ENCODE measurements at places on chromosomes 11 and 22. TPM values are rescaled to one million over a fixed set of nuclear protein-coding genes. Genes with fewer than 3 reads are reported as not detected.

The CLMP gene
- total RNA-seq = 13.2 TPM

The ADAMTS15 gene
- total RNA-seq = 29.2 TPM

DNA sequence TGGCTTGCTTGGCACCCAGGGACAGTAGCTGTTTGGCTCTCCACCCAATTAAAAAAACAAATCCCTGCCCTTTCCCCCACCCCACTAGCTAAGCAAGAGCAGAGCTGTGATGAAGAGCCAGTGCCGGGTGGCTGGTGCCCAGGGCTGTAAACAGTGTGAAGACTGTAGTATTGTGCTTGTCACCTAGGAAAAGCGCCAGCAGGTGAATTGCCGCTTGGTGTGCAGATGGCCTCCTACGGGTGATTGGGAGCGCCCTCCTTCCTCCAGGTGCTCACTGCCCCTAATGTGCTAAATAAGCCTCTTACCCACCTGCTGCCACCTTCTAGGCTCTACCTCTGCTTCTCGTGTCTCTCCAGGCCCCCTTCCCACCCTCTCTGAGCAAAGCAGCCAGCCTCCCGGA, 18.4 kb upstream of the RAPSN start:
- no peaks in the 10 kb centered on the region for H3K27me3 ChIP-seq
- no peak overlapping the region for H3K4me3 ChIP-seq
- H3K4me1 ChIP-seq = peaks cover 39% of the 10 kb centered on the region

DNA sequence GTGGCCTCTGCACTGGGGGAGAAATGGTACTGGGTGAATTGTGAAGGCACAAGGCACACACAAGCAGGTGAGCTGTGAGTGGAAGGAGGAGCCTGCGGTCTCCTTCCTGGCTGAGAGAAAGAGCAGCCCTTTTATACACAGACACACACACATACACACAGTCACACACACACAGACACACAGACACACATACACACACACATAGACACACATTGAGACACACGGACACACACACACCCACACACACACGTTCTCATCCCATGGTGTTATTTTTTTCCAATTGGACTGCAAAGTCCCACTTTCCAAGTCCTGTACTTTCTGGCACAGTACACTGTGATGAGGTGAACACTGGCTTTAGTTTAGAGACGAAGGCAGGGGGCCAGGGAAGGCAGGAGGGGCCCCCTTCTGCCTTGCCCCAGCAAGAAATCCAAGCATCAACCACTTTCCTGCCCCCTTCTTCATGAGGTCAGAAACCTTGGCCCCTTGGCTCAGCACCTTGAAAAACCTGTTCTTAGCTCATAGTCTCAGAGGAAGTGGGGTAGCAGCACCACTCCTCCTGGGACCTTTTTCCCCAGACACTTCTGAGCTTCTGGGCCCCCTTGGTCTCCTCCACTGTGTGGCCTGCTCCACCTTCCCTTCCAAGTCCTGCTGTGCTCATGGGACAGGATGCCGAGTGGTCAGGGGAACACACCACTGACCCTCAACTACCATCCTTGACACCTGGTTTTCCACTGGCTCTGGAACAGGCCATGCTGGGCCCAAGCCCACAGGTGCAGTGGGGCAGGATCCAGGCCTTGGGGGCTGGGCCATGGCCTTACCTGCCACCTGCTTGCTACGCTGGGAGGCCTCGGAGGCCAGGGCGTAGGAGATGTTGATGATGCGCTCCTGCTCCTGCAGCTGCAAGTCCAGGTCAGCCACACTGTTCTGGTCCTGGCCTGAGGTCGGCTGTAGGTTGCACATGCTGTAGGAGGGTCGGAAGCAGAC, 43.8 kb downstream of the C11orf58 start:
- no peaks in the 10 kb centered on the region for H3K36me3 ChIP-seq
- H3K27me3 ChIP-seq = no peaks in the 10 kb centered on the region
- H3K27ac ChIP-seq = peak overlapping the region; percentile 31
- H3K4me1 ChIP-seq = peaks cover 28% of the 10 kb centered on the region
- peak; percentile 64 for DNase-seq

DNA sequence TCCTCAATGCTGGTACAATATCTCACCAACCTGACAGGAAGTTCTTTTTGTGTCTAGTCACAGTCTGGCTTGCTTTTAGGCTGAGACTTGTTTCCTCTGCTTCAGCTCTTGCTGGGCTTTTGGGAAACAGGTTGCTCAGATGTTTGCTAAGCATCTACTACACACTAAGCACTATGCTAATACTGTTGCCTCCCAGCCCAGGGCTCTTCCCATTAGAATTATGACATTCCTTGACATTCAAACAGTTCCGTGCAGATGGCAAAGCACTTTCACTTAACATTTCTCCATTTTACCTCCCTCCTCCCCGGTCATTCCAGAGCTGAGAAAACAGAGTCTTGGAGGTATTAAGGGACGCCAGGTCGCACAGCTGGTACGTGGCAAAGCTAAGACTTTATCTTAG, 200.7 kb upstream of the TBCEL start:
- no peak overlapping the region for H3K27ac ChIP-seq
- H3K4me1 ChIP-seq = no peaks in the 10 kb centered on the region
- no peak for DNase-seq
- H3K4me3 ChIP-seq = no peak overlapping the region
- no peaks in the 10 kb centered on the region for H3K36me3 ChIP-seq

- DNase-seq = no peak
- no peak overlapping the region for H3K4me3 ChIP-seq
- H3K4me1 ChIP-seq = peaks cover 9% of the 10 kb centered on the region
- H3K27ac ChIP-seq = no peak overlapping the region
Observed at GRCh38 chr11:4508886-4509285, 26.4 kb downstream of the OR52K1 start.

GRCh38 chr11:126405906-126406305, 50.4 kb downstream of the ST3GAL4 start:
- H3K27me3 ChIP-seq = no peaks in the 10 kb centered on the region
- H3K36me3 ChIP-seq = no peaks in the 10 kb centered on the region
- DNase-seq = no peak
- H3K4me1 ChIP-seq = no peaks in the 10 kb centered on the region
- H3K27ac ChIP-seq = no peak overlapping the region
- no peak overlapping the region for H3K4me3 ChIP-seq

GRCh38 chr11:35106595-35106994, 32.4 kb upstream of the CD44 start:
- no peaks in the 10 kb centered on the region for H3K36me3 ChIP-seq
- no peak overlapping the region for H3K4me3 ChIP-seq
- H3K27me3 ChIP-seq = no peaks in the 10 kb centered on the region

Data from thyroid gland (tissue), 4 donors.